NCI-H2081 treated with DMSO at 0.1 percent for 48 hours (cell line): ENCODE measurements at places on chromosomes 13 and 19.

DNA sequence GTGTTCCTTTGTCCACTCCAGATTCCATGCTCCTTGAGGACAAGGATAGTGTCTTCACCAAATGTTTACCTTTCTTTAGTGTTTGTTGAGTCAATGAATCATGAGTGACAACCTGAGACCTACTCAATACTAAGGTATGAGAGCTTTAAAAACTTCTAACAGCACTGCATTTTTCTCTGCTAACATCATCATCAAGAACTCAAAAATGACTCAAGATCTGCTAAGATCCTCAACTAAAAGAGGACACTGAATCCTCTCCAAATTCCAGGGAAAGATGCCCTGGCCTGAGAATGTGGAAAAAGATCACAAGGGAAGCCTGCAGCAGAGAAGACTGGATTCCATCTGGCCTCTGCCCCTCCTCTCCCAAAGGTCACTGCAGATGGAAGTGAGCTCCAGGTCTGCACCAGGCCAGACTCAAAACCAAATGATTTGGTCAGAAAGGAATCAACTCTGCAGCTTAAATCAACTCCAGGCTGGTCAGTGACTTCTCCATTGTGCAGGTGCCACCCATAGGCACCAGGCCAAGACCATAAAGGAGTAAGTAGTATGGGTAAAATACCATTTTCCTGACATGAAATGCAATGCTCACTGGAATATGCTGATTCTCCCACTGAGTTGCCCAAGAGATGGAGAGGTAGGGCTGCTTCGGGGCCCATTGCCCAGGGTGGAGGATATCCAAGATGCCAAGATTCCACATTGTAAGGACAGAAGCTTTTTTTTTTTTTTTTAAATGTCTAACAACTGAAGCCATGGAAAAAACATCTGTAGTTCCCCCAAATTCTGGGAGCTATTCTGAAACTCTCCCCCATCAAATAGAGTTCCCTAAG, 89.5 kb upstream of the DOCK9 start:
- no peak for DNase-seq

- no peak for DNase-seq
Measured at GRCh38 chr13:59679254-59679653, 484.5 kb downstream of the DIAPH3 start.

GRCh38 chr19:31351056-31351854, 2.0 kb upstream of the TSHZ3 start:
- DNase-seq: no peak

DNA sequence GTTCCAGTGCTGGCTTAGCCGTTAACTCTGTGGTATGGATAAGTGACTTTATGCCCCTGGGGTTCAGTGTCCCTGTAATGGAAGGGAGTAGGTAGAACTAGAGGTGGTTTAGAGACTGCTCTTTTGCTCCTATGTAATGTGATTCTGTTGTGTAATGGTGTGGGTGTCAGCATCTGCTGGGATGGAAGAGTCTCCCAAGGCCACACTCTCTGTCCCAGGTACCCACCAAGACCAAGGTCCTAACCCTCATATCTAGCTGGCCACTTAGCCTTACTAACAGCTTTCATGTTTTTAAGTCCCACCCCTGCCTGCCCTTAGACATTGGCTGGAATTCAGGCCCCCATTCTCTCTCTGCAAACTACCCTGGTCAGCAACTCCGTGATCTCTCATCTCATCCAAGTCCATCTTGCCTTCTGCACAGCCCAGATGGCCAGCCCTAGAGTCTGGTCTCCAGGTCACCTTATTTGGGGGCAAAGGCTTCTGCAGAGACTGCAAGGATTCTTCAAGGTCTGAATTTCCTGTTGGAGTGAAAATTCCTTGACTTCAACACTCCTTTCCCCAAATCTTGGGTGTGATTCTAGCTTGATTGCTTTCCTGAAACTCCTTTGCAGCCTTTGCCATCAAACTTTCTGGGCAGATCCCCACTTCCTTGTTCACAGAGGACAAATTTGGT, 48.4 kb downstream of the SERP2 start:
- no peak for DNase-seq
